GM19239 (cell line): ENCODE measurements at places on chromosomes 1 and 21.

DNA sequence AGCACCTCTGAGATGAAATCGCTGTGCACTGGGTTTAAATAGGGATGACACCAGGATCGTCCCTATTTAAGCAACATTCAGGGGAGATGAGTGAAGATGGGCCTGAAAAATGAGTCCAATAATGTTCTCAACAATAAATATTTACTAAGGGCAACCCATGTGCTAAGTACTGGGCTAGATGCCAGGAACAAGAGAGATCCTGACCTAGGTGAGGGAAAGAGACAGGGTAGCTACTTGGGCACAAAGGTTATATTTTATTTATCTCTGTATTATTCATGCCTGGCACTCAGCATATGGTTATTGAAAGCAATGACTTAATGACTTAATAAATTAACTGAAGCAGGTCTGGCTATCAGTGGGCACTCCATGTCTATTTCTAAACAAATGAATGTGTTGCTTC is 27.4 kb upstream of the AVPR1B start:
- DNase-seq = no peak

DNA sequence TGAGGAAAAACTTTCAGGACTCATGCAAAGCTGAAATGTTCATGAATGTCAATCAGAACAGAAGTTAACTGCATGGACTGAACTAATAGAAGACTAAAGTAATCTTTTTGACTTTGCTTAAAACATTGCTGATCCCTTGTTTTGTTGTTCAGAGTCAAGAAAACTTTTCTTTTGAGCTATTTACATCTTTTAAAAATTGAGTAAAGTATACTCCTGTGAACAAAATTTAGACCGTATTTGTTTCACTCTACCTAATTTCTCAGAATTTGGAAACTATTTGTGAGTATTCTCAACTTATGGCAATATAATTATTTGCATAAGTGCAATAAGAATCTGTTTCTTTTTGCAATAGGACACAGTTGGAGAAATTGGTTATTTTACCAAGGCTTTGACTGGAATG is 41.1 kb downstream of the INPP5B start:
- no peak for DNase-seq

DNA sequence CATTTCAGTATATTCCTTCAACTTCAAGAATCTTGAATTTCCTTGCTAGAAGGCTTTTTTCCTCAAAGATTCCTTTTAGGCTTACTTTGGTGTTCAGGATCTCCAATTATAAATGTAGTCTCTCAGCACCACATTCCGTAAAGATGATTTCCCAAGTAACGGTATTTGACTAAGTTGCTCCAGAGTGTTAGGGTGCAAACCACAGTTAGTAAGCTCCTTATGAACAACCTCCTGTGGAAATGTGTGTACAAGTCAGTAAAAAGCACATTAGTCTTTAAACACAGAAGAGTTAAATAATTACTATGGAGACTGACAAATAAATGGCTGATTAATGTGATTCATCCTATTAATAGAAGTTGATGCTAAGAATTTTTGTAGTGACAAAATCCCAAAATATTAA is 10.3 kb downstream of the DONSON start:
- no peak for DNase-seq

GRCh38 chr1:3312310-3312897 is 142.1 kb upstream of the ARHGEF16 start:
- DNase-seq = no peak

- DNase-seq = no peak
These were observed 127.0 kb upstream of the VAMP3 start for GRCh38 chr1:7644086-7644485.

- DNase-seq = no peak
These were observed 35.7 kb upstream of the B3GALT2 start for GRCh38 chr1:193222056-193222615.
